ENCODE measurements at places on chromosomes 3 and 15. TPM values are rescaled to one million over a fixed set of nuclear protein-coding genes. Genes with fewer than 3 reads are reported as not detected.

The IGSF10 gene
- total RNA-seq, result 23.2 TPM

The CPOX gene
- total RNA-seq, result 16.2 TPM

The MYZAP gene
- total RNA-seq, result 19.2 TPM

The CLDN1 gene
- total RNA-seq, result 13.2 TPM

The KNL1 gene
- 39.5 TPM for total RNA-seq

The COL6A5 gene
- total RNA-seq, result 6.1 TPM

The CAMKV gene
- 0.37 TPM for total RNA-seq

The OPA1 gene
- total RNA-seq, result 106 TPM

The ENTPD3 gene
- total RNA-seq, result 8.5 TPM

Data from urinary bladder (tissue), 4 donors.